Activated naive CD8-positive, alpha-beta T cell treated with anti-CD3 and anti-CD28 coated beads, Interleukin-2, amount 10 ng/mL, durations not matched to agents 7 days and 5 days (primary cell): ENCODE measurements at places on chromosomes 7 and 10. TPM values are rescaled to one million over a fixed set of nuclear protein-coding genes. Genes with fewer than 3 reads are reported as not detected.

The C10orf67 gene
- total RNA-seq, result 0.20 TPM

The PIK3AP1 gene
- 5.3 TPM for total RNA-seq

The INSYN2A gene
- total RNA-seq, result not detected

The FRMD4A gene
- 0.88 TPM for total RNA-seq

The TNS3 gene
- total RNA-seq, result 2.0 TPM

The C10orf62 gene
- not detected for total RNA-seq

The SPAG6 gene
- total RNA-seq, result 0.67 TPM

The AMPH gene
- total RNA-seq, result not detected

The LIPJ gene
- 0.17 TPM for total RNA-seq

DNA sequence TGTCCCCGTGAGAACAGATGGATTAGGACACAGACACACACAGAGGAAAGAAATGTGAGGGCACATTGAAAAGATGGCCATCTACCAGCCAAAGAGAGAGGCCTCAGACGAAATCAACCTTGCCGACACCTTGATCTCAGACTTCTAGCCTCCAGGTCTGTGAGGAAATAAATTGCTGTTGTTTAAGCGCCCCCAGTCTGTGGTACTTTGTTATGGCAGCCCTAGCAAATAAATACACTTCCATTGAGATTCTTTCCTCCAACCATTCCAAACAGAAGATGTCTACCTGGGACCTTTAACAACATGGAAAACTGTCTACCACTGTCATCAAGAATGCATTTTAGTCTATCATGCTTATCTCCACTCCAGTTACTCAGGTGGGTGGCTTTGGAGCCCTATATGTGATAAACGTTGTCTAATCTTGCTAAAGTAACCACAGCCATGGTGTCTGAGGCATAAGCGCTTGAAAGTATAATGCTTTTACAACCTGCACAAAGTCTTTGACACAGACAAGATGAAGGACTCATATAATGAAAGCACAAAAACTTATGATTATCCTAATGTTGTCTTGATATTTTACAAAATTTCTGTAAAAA, 244.3 kb downstream of the MTERF1 start:
- no peak for DNase-seq
- H3K27me3 ChIP-seq, result no peaks in the 10 kb centered on the region
- H3K4me1 ChIP-seq, result no peaks in the 10 kb centered on the region
- no peak overlapping the region for H3K4me3 ChIP-seq
- H3K27ac ChIP-seq, result no peak overlapping the region
- H3K36me3 ChIP-seq, result no peaks in the 10 kb centered on the region

- peak overlapping the region; percentile 63 for H3K27ac ChIP-seq
- peaks cover 18% of the 10 kb centered on the region for H3K4me1 ChIP-seq
- DNase-seq, result peak; percentile 43
- H3K27me3 ChIP-seq, result peaks cover 8% of the 10 kb centered on the region
- no peaks in the 10 kb centered on the region for H3K36me3 ChIP-seq
Observed at GRCh38 chr7:139494835-139495579, 11.5 kb upstream of the KLRG2 start.

- peaks cover 7% of the 10 kb centered on the region for H3K4me1 ChIP-seq
- H3K36me3 ChIP-seq, result peaks cover 18% of the 10 kb centered on the region
- no peak overlapping the region for H3K4me3 ChIP-seq
- DNase-seq, result no peak
- no peaks in the 10 kb centered on the region for H3K27me3 ChIP-seq
Observed at GRCh38 chr10:24603333-24603732, 120.4 kb downstream of the ARHGAP21 start.

GRCh38 chr10:57844387-57844998, 423.2 kb downstream of the IPMK start:
- no peaks in the 10 kb centered on the region for H3K4me1 ChIP-seq
- no peak overlapping the region for H3K4me3 ChIP-seq
- no peaks in the 10 kb centered on the region for H3K27me3 ChIP-seq
- no peak for DNase-seq
- H3K36me3 ChIP-seq, result no peaks in the 10 kb centered on the region

DNA sequence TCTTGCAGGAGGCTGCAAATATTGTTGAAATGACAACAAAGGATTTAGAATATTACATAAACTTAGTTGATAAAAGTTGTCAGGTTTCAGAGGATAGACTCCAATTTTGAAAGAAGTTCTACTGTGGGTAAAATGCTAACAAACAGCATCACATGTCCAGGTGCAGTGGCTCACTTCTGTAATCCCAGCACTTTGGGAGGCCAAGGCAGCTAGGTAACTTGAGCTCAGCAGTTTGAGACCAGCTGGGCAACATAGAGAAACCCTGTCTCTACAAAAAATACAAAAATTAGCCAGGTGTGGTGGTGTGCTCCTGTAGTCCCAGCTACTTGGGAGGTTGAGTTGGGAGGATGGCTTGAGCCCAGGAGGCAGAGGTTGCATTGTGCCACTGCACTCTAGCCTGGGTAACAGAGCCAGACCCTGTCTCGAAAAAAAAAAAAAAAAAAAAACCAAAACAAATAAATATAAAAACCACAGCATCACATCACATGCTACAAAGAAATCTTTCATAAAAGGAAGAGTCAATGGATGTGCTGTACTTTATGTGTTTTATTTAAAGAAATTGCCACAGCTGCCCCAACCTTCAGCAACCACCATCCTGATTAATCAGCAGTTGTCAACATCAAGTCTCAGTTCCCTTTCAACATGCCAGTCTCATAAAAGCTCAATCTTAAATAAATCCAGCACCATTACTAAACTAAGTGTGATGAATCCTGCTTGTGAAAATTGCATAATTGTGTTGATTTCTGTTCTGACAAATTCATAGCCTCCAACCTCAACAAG, 83.2 kb upstream of the MBL2 start:
- no peak for DNase-seq
- H3K27me3 ChIP-seq, result no peaks in the 10 kb centered on the region
- no peaks in the 10 kb centered on the region for H3K36me3 ChIP-seq
- no peaks in the 10 kb centered on the region for H3K4me1 ChIP-seq

DNA sequence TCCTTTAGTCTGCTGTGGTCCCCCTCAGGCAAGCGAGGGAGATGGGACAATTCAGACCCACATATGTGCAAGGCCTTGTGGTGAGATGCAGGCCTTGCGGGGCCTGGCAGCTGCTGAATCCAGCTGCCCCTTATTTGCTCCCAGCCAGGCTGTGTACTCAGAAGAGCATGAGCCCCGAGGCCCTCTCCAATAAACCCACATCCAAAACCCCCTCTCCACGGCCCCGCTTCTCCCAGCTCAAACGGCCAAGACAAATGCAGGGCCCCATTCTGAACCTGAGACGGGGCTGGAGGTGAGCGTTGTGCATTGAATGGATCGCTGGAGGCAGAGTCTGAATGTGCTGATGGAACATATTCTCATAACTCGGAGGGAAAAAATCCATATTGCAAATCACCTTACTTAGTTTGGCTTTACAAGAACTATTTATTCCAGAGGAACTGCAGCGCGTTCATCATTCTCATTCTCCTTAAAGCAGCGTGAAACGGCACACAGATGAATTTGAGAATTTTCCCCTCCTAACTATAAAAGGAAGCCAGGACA, 169.2 kb upstream of the LYZL2 start:
- no peaks in the 10 kb centered on the region for H3K4me1 ChIP-seq
- no peak for DNase-seq
- H3K4me3 ChIP-seq, result no peak overlapping the region
- H3K27me3 ChIP-seq, result peaks cover 2% of the 10 kb centered on the region

GRCh38 chr7:131544449-131545301, 11.8 kb downstream of the PODXL start:
- DNase-seq, result no peak
- peaks cover 2% of the 10 kb centered on the region for H3K36me3 ChIP-seq
- H3K4me3 ChIP-seq, result no peak overlapping the region
- peaks cover 11% of the 10 kb centered on the region for H3K4me1 ChIP-seq
- H3K27ac ChIP-seq, result no peak overlapping the region

GRCh38 chr7:137957887-137958286, 44.0 kb downstream of the CREB3L2 start:
- DNase-seq, result no peak
- H3K36me3 ChIP-seq, result peaks cover 9% of the 10 kb centered on the region
- H3K27me3 ChIP-seq, result no peaks in the 10 kb centered on the region
- no peaks in the 10 kb centered on the region for H3K4me1 ChIP-seq

DNA sequence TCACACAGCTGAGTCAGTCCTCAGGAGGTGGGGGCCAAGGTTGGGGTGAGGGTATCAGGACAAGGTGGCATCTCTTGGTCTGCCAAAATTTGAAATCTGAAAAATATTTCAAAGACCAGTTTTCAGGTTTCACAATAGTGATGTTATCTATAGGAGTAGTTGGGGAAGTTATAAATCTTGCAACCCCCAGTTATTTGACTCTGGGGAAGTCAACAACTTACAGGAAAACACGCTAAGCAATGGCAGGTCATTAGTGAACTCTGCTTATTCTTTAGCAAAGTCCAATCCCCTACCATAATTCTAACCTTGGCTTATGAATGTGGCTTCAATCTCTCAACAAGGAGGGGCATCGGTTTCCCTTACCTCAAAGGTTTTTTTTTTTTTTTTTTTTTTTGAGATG, 94.9 kb downstream of the MARCHF5 start:
- no peak overlapping the region for H3K27ac ChIP-seq
- peaks cover 12% of the 10 kb centered on the region for H3K27me3 ChIP-seq
- no peak for DNase-seq
- no peak overlapping the region for H3K4me3 ChIP-seq
- H3K4me1 ChIP-seq, result no peaks in the 10 kb centered on the region

GRCh38 chr10:29628311-29628710, 6.5 kb downstream of the SVIL start:
- H3K4me3 ChIP-seq, result no peak overlapping the region
- peaks cover 2% of the 10 kb centered on the region for H3K4me1 ChIP-seq
- no peak for DNase-seq
- no peaks in the 10 kb centered on the region for H3K27me3 ChIP-seq
- no peaks in the 10 kb centered on the region for H3K36me3 ChIP-seq

GRCh38 chr10:12742771-12743170, 258.7 kb downstream of the CCDC3 start:
- no peak overlapping the region for H3K27ac ChIP-seq
- H3K27me3 ChIP-seq, result no peaks in the 10 kb centered on the region
- no peaks in the 10 kb centered on the region for H3K4me1 ChIP-seq
- H3K4me3 ChIP-seq, result no peak overlapping the region
- DNase-seq, result no peak

- no peak for DNase-seq
- H3K27me3 ChIP-seq, result peaks cover 6% of the 10 kb centered on the region
Observed at GRCh38 chr10:28431139-28431538, 101.8 kb upstream of the WAC start.

DNA sequence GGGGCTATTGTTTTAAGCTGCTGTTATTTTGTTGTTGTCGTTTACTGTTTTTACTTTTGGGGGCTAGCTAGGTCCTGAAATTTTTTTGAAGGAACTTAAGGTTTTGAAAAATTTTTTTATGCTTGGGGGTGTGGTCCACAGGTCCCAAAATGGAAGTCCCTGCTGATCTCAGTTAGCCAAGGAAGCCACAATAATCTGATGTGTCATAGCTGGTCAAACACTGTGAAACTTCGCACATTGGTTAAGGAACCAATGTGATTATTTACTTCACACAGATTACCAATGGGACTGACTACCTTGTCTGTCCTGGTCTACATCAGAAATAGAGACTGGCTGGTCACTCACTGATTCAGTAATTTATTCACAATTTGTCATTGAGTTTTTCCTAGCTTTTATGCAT, 29.5 kb upstream of the HYCC1 start:
- DNase-seq, result no peak
- H3K4me3 ChIP-seq, result no peak overlapping the region
- H3K27me3 ChIP-seq, result peaks cover 3% of the 10 kb centered on the region

DNA sequence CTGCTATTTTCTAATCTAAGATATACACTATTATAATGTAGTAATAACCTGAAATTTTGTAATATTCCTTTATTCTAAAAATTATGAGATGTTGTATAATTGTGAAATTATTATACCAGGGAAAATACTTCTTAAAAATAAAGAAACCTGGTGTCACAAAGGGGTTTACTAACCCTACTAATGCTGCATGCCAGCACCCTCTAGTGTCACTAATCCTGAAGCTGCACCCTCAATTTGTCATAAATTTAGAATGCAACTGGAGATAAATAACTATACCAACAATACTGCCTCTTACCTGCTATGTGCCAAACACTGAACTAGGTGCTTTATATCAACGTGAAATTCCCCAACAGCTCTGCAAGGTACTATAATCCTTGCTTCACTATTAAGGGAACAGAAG, 30.8 kb downstream of the TM9SF3 start:
- no peaks in the 10 kb centered on the region for H3K4me1 ChIP-seq
- no peak for DNase-seq
- no peak overlapping the region for H3K4me3 ChIP-seq
- peaks cover 15% of the 10 kb centered on the region for H3K36me3 ChIP-seq
- no peak overlapping the region for H3K27ac ChIP-seq
- H3K27me3 ChIP-seq, result no peaks in the 10 kb centered on the region

DNA sequence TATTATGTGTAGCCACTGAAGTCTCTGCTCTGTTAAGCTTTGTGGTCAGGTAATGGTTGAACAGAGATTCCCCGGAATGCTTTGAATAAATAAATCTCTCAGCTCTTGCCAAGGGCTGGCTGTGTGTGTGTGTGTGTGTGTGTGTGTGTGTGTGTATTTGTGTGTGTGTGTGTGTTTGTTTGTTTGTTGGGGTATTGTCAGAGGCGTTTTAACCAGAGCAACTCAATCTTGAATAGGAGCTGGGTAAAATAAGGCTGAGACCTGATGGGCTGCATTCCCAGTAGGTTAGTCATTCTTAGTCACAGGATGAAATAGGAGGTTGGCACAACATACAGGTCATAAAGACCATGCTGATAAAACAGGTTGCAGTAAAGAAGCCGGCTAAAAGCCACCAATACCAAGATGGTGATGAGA, 256.2 kb upstream of the CACNA2D1 start:
- DNase-seq, result no peak
- H3K27ac ChIP-seq, result no peak overlapping the region
- H3K4me1 ChIP-seq, result no peaks in the 10 kb centered on the region

DNA sequence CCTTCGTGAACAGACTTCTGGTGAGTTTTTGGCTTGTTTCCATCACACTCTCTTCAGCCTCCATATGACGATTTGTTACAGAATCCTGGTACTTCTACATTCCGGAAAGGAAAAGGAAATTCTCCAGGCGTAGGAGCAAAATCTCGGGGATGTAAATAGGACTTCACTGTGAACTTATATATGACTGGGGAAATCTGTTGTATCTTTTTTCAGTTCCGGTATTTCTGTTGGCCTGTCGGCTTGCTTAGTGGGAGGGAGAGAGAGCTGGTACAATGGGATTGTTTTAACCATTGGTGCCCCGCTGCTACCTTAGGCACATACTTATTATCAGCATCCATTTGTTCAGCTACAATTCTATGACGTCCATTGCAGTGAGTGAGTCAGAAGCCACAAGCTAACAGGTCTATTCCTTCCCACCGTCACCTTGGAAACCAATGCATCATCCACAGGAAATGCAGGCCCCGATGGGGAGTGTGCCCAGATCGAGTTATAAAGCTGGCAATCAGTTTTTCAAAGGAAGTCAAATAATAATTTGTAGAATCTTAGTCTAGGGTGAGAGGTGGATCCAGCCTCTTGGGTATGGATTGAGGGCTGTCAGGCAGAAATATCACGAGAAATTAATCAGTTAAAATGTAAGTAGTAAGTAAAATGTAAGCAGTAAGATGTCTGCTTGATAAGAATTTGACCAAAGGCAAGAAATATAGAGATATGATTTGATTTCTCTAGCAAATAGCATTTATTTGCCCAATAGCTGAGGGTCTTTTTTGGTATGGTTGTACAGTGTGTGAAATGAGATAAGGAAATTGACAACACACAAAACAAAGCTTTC, 92.0 kb upstream of the MKLN1 start:
- peak overlapping the region; percentile 60 for H3K4me3 ChIP-seq
- no peaks in the 10 kb centered on the region for H3K27me3 ChIP-seq
- H3K36me3 ChIP-seq, result peaks cover 5% of the 10 kb centered on the region
